ENCODE measurements at places on chromosomes 2 and 18. TPM values are rescaled to one million over a fixed set of nuclear protein-coding genes. Genes with fewer than 3 reads are reported as not detected.

GRCh38 chr2:45945302-45945717 is 293.8 kb downstream of the PRKCE start:
- no peak for DNase-seq

- no peak for DNase-seq
Observed at GRCh38 chr2:56229397-56230060, 45.7 kb downstream of the CCDC85A start.

DNA sequence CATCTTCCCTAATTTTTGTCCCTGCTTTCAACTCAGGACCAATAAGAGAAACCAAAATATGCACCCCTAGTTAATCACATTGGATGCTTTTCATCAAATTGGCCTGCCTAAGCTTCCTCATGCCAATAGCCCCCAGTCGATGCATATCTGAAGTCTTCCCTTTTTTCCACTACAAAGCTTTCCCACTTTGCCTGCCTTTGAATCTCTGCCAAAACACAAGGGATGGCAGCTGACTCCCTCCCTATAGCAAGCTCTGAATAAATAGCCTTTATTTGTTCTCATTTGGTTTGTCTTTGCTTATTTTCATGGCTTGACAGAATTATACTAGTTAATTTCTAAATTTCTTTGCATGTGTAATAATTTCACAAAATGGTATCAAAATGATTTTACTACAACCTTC is 621.2 kb downstream of the MBD2 start:
- no peak for DNase-seq

- DNase-seq, result no peak
Observed at GRCh38 chr18:46950064-46950656, 32.8 kb downstream of the KATNAL2 start.

GAL3ST2 gene
- total RNA-seq, result 0.77 TPM

SLC9A4 gene
- 0.05 TPM for total RNA-seq

DNA sequence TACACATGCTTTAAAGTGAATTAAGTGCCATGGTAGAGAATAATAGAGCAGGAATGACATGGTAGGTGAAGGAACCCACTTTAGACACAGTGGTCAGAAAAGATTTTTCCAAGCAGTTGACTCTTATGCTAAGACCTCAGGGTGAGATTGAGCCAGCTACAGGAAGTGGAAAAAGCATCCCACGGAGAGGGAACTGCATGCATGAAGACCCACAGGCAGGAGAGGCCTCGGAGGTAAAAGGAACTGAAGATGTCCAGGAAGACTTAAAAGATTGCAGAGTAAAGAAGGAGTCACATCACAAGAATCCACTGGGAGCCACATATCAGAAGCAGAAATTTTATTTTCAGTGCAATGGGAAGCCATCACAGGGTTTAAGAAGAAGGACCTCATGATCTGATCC is 499.2 kb upstream of the FAM98A start:
- DNase-seq, result no peak

DNA sequence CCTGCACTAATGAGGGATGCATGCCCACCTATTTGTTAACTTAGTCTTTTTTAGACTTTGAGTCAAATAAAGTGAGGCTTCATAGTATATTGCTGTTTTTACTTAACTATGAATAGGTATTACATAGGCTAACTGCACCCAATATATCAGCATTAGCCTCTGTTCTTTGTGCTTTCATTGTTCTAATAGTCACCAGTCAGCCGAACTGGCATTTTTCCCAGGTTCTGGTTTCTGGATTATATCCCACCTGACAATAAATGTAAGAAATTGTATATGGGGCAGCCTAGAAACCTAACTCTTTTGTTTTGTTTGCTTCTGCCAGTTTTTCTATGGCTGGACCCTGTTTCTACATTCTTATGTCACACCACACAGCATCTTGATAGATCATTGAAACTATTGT is 1672.4 kb upstream of the LRRTM1 start:
- no peak for DNase-seq

GRCh38 chr18:63994783-63995399 is 25.0 kb downstream of the SERPINB8 start:
- peak; percentile 86 for DNase-seq

CHRNA1 gene
- not detected for total RNA-seq

MDH1B gene
- total RNA-seq, result 2.9 TPM

SLC5A7 gene
- total RNA-seq, result not detected

DNA sequence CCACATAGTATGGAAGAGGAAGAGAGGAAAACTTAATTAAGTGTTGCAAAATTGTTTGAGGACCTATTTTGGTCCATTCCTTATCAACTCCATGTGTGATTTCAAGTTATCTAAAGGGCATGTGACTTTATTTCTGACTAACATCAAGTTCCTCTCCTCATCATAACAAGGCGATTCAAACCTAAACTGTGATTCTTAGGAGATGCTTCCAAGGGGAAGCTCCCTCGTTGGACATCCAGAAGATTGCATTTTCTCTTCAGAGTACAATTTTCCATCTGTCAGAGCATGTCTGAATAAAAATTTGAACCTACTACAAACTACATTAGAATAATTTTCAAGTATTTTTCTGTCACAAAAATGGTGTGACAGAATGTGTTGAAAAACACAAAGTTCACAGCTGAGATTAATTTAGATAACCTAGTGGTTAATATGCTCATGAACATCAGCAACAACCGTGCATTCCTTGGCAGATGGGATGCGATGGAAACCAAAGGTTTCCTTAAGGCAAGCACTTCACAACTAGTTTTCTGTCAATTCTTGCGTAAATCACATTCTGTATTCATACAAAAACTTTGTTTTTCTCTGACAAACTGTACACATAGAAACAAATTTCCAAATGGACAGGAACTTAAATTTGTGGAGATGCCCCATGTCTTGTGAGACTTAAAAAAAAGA is 4.2 kb downstream of the SFT2D3 start:
- DNase-seq, result no peak

DNA sequence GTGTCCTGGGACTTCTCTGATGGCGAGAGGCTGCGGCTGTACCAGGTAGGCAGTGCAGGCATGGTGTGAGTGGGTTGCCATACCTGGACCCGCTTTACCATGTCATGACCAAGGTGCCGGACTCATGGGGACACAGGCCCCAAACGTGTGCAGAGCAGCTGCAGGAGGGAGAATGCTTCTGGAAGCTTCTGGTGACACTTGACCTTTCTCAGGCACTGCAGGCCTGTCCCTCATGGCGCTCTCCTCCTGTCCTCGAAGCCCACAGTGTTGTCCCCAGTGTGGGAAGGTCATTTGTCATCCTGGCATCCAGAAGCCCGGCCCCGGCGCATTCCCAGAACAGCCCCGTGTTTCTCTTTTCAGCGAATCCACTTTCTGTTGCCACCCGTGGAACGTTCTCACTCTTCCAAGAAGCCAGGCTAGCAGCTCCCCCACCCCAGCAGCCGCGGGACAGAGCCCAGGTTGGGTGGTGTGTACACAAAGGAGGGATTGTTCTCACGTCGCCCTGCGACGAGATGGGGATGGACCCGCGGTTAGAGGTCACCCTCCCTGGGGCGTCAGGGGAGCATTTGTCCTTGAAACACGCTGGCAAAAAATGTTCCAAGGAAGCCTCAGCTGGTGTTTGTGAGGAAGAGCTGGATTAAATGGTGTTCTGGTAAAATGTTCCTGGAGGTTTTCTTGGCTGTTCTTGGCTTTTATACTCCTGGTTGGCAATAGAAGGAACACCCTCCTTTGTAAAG is 43.7 kb downstream of the SH3BP4 start:
- no peak for DNase-seq

DNA sequence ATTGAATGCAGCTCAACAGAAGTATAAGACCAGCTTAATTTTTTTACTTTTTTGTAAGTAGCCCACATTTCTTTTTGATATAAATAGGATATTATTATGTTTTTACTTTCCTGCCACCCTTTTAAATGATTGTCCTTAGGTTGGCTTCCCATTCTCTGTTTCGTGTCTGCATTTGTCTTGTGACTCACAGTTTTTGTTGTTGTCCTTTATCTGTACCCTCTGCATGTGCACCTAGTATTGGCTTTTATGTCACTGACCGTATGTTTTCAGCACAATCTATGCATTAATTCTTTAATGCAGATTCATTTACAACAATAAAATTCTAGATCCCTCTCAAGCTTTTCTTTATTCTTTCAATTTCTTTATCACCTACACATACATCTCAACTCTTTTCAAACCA is 474.2 kb upstream of the FANCL start:
- no peak for DNase-seq

GRCh38 chr2:161250864-161251436 is 57.3 kb upstream of the PSMD14 start:
- DNase-seq, result peak; percentile 55

DNA sequence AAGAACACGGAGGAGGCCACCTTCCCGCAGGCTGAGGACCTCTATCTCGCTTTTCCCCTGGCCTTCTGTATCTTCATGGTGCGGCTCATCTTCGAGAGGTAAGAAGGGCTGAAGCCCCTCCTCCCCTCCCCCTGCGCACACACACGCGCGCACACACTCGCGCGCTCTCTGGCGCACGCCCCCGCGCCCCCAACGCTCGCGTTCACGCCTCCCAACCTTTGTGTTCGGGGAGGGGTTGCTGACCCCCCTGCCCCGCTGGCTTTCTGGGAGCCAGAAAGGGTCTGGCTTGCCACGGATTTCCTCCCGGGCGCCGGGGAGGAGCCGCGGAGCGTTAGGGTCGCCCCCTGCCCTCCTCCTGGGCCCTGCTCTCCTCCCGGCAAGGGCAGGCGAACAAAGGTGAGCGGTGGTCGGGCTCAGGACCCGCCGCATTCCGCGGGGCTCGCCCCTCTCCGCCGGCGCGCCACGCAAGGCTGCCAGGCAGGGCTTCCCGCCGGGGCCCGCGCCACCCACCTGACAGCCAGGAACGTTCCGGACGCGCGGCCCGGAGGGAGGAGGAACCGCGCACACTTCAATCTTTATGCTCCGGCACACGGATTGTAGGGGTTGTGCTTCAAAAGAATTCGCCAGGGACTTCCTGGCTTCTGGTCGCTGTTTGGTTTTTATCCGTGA is 583 bp downstream of the CERS6 start:
- DNase-seq, result peak; percentile 79

TUBA3D gene
- not detected for total RNA-seq

DNA sequence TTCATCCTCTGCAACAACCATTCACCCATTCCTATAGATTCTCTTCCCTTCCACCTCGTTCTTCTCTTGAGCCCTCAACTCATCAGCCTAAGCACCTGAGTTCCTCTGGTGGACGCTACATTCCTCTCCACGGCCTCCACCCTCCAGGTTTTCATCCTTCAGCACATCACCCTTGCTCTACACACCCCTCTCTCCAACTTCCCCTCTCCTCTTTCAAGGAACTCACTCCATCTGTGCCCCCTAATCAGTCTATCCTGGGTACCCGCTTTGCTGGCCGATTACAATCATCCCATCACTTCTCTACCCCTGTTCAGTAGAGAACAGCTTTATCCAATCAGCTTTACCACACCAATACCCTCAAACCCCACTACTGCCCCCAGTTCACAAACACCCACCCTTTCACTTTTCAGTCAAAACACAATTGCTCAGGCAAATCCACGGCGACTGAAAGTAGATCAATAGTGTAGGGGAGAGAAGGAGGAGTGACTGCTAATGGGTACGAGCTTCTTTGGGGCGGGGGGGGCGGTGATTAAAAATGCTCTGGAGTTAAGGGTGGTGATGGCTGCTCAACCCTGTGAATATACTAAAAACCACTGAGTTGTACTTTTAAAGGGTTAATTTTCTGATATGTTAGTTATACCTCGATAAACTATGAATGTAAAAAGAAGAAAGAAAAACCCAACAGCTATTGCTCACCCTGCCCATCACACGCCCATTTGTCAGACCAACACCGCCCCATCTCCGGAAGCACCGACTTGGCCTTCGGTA is 857 bp downstream of the DYM start:
- no peak for DNase-seq

Measured in endodermal cell (in vitro differentiated cells).